ENCODE measurements at places on chromosomes 16 and 17. TPM values are rescaled to one million over a fixed set of nuclear protein-coding genes. Genes with fewer than 3 reads are reported as not detected.

DNA sequence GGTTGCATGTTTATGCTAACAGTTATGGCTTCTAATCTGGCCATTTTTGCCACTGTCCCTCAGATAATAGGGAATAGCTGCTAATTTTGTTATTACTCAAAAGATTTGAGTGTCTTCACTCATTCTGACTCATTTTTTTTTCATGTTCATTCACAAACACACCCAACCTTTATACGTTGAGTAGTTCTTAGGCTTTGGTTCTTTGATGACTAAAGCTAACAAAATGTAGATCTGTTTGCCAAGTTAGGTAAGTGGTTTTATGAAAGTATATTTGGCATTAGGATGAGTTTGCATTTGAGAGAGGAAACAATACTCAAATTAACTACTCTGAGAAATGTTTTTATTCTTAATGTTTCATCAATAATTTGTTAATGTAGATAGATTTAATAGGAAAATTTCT, 3.6 kb downstream of the MAP2K4 start:
- no peak for DNase-seq

DNA sequence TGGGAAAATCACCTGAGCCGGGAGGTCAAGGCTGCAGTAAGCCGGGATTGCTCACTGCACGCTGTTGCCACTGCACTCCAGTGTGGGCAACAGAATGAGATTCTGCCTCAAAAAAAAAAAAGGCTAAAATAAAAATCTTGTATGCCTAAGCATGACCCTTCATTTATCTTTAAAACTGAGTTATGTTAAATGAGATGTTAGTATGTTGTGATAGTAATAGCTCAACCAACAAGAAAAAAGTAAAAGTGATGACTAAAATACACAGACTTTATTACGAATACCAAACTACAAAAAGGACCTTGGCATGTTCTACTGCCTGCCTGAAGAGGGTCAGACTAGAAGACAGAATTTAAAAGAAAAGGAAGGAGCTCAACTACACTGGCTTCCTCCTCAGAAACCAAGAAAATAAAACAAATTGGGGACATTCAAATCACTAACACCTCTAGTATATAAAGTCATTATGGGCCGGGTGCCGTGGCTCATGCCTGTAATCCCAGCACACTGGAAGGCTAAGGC, 4.4 kb downstream of the SMURF2 start:
- no peak for DNase-seq

- no peak for DNase-seq
These were observed 30.5 kb downstream of the ADCY7 start for GRCh38 chr16:50296807-50297206.

DNA sequence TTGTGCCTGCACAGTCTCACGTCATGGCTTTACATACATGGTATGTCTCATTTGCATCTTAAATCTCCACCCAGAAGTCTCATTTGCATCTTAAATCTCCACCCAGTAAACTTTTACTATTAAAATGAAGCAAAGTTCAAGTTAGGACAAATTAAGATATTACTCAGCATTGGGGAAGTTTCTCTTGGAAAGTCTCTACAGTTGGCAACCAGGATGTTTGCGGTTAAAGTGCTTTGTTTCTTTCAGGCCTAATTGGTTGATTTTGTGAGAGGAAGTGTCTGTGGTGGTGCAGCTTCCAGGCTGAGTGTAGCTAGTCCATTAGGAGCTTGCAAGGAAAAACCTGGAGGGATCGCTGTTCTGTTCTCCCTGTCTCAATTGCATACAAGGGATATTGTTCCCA, 1373.3 kb upstream of the GOT2 start:
- peak; percentile 8 for DNase-seq

DNA sequence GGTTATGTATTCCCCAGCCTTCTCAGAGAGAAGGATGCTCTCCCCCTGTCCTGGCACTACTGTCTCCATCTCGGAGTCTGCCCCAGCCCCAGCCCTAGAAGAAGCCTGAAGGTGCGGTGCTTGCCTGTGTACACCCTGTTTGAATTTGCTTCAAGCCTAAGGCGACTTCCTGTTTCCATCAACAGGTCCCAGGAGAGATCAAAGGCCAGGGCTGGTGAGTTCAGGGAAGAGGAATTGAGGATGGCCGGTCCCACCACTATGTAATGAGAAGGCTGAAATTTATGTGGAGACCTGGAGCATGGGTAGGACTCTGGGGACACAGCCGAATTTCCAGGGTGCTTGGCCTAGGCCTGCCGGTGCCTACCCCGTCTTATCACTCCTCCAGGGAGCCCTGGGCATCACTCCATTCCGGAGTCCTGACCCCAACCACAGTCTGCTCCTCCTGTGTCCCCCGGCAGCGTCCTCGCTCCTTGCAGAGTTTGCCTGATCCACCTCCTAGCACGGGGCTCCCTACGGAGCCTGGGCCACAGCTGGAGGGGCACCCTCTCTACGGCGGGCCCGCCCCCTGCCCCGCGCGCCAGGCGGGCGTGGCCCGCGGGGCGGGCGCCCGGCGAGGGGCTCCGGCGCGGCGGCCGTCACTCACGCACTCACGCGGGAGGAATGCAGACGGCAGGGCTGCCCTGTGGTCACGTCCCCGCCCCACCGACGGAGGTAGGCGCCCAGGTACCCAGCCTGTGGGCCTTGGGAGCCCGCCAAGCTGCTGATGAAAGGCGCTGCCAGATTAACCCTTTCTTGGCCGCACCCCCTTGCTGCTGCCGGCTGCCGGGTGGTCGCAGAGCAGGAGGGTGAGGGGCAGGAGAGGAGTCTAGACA, 53.8 kb upstream of the TAC4 start:
- DNase-seq: no peak

DNA sequence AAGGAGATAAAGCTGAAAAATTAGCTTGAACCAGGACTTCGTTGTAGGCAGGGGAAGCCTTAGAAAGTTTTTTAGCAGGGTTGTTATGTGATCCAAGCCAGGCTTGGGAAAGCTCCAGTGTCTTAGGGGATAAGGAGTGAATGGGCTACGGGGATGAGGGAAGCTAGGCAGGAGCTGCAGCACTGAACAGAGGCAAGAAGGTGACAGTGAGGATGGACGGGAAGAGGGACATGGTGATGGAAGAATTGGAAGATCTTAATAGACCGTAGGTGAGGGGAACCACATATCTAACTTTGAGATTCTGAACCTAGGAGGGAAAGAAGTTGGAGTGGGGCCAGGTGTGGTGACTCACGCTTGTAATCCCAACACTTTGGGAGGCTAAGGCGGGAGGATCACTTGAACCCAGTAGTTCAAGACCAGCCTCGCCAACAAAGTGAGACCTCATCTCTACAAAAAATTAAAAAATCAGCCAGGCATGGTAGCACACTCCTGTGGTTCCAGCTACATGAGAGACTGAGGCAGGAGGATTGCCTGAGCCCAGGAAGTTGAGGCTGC, 3.2 kb downstream of the RHBDL3 start:
- no peak for DNase-seq

- DNase-seq: peak; percentile 32
These were observed 22.9 kb upstream of the C16orf87 start for GRCh38 chr16:46853713-46854443.

- no peak for DNase-seq
These were observed 415.9 kb downstream of the CA10 start for GRCh38 chr17:51742571-51742970.

DNA sequence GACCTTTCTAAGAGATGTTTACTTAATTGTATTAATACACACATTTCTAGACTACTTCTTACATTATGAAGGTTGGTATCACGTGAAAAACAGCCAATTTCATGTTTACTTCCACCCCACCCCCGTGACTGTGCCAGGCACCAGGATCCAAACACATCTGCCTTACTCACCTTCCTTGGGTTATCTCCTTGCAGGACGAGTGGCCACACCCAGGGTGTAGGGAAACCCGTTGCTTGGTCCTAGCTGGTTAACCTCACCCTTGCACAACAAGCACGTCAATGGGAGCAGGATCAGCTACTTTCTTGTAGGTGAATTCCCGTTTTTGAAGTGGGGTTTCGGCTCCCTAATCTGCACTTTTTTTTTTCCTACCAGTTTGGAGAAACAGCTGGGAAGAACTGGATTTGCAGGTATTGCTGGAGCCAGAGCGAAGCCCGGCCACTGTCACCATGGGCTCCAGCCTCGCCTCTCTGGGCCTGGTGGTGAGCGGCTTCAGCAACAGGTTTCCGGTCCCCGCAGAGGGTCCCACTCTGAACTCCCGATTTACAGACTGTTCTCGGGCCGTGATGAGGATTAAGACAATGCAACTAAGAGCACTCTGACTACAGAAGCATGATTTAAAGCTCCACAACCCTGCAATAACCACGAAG, 2.1 kb upstream of the UBB start:
- DNase-seq: no peak

GRCh38 chr17:61393550-61393903, 6.1 kb upstream of the TBX2 start:
- no peak for DNase-seq

DNA sequence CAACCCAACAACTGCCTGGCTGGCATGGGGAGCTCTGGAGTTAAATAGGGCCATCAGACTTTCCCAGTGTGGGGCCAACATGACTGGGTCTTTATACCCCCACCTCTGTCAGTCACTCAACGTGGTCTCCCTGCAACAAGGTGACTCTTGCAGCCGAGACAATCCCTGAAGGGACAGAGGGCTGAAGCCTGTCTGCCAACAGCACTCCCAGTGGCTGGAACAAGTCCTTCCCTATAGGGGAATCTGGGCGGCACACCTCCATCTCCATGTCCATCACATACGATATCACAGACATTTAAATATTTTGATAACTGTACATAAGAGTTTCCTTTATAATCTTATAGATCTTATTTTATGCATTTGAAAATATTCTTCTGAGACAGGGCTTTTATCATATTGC, 4.8 kb upstream of the MAPT start:
- DNase-seq: no peak

GRCh38 chr17:64683796-64684195, 21.7 kb upstream of the SMURF2 start:
- DNase-seq: no peak

DNA sequence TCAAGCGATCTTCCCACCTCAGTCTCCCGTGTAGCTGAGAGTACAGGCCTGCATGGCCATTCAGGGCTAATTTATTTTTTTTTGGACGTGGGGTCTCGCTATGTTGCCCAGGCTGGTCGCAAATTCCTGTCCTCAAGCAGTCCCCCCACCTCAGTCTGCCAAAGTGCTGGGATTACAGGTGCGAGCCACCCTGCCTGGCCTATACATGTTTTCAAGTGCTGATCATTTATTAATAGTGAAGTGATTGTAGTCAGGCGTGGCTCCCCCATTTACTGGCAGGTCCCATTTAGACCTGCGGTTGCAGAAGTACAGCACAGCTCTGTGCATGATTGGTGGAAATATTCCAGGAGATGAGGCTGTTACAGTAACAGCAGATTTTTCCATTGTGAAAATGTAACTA, 8.4 kb downstream of the FOXK2 start:
- no peak for DNase-seq

DNA sequence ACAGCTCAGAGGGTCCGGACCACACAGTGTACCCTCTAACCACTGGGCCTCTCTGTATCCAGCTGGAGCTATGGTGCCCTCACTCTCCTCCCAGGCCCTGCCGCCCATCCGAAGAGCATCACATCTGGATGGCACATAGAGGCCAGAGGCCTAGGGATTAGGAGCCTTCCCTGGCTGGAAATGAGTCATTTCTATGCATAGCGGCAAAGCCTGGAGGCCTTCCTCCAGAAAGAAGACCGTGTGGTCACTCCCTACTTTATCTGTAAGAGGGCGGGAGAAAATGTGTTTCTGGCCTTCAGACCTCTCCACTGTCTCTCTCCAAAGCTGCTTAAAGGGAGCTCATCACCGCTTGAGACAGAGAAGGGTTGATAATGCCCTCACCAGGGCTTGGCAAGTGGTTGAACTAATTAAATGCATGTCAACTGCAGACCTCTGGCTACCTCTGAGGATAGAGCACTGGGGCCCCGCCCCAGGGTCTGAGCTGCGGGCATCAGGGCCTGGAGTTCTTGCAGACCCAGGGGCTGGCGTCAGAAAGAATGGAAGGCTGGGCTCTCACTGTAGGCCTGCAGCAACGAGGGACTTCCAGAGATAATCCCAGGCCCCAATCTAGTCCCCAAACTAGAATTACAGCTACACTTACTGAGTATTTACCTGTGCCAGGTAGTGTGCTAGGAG, 122.2 kb downstream of the IRX5 start:
- DNase-seq: no peak

- no peak for DNase-seq
These were observed 28.3 kb upstream of the CDC42EP4 start for GRCh38 chr17:73340093-73340596.

GRCh38 chr16:35533683-35534082, 2074.3 kb downstream of the TP53TG3F start:
- DNase-seq: no peak

GRCh38 chr17:48503747-48504146, 27.1 kb downstream of the HOXB1 start:
- DNase-seq: no peak

DNA sequence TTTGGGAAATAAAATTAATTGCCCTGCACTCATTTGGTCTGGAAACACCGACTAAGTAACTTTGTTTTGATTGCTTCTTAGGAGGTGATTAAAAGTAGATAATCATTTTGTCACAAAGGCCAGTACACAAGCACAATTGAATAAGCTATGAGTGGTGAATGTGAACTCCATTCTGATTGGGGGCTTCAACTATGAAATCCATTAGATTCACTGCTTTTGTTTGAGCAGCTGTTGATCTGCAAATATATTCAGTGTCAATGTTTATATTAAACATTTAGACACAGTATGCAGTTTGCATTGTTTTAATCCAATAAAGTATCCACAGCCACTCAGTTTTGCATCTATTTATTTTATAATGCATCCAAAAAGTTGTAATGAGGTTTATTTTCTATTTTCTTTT, 817.5 kb downstream of the CDH11 start:
- no peak for DNase-seq

- peak; percentile 31 for DNase-seq
These were observed 955 bp downstream of the ACLY start for GRCh38 chr17:41917679-41918313.

DNA sequence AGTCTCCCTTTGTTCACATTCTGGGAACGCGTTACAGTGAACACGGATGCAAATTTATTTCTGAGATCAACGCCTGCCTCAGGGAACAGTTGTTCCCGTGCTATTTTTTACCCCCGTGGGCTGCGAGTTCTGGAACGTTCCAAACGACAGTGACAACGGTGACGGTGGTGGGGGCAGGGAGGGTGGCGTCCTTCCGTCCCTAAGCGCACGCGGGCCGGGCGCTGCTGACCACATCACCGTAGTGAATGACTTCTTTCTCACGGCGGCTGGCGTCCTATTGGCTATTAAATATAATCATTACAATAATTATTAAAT, 45.1 kb upstream of the SSTR5 start:
- DNase-seq: no peak

The ADAT1 gene
- total RNA-seq: 47.6 TPM

The BICDL2 gene
- total RNA-seq: not detected

The KIF22 gene
- total RNA-seq: 99.0 TPM

The TMED6 gene
- total RNA-seq: 1.5 TPM

The SPAG5 gene
- total RNA-seq: 15.4 TPM

The TMEM238L gene
- total RNA-seq: not detected

The CEMP1 gene
- total RNA-seq: 1.0 TPM

The GRAPL gene
- 23.7 TPM for total RNA-seq

The CTRB2 gene
- not detected for total RNA-seq

The ITGAE gene
- 15.8 TPM for total RNA-seq

The OTOA gene
- not detected for total RNA-seq

The PPP1R27 gene
- total RNA-seq: not detected
